Central memory CD4-positive, alpha-beta T cell (primary cell): ENCODE measurements at places on chromosomes 12 and 14.

- DNase-seq: no peak
These were observed 60.2 kb upstream of the FERMT2 start for GRCh38 chr14:53011053-53011462.

- no peak for DNase-seq
These were observed 1.4 kb downstream of the BICDL1 start for GRCh38 chr12:119990382-119990874.

DNA sequence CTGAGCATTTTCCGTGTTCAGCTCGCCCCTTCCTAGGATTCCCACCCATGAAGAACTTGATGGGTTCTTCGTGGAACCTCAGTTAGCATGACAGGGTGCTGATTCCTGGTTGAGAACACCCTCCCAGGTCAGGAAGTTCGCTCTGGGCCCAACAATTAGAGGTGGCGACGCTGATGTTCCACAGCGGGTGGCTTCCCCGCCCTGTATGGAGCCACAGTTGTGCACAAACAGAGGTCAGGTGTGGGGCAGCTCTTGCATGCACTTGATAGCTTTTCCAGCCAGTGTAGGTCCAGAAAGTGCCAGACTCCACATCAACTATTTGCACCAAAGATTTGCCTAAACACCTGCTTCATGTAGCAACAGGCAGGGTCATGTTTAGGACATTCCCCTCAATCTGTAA is 788.2 kb downstream of the MED13L start:
- DNase-seq: no peak

GRCh38 chr12:15274561-15274967 is 47.7 kb upstream of the PTPRO start:
- no peak for DNase-seq

DNA sequence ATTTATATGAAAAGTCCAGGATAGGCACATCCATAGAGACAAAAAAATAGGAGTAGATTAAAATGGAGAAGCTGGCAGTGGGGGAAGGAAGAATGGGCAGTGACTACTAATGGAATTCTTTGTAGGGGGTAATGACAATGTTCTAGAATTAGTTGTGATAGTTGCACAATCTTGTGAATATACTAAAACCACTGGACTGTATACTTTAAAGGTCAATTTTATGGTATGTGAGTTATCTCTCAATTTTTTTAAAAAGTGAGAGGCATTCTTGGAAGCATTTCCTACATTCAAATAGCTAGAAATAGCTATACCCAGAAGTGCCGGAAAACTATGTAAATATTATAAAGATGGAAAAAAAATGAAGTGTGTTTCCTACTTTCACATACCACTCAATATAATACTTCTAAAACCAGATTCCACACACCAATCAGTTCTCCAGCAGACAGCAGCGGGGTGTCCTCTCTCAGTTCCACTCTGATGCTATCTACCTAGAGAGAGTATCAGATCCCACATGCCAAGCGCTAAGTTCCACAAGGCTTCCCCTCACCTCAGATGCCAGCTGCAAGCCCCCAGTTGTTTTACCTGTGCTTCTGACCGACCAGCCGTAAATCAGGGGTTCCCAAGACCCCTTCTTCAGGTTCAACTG is 41.7 kb upstream of the NID2 start:
- no peak for DNase-seq

DNA sequence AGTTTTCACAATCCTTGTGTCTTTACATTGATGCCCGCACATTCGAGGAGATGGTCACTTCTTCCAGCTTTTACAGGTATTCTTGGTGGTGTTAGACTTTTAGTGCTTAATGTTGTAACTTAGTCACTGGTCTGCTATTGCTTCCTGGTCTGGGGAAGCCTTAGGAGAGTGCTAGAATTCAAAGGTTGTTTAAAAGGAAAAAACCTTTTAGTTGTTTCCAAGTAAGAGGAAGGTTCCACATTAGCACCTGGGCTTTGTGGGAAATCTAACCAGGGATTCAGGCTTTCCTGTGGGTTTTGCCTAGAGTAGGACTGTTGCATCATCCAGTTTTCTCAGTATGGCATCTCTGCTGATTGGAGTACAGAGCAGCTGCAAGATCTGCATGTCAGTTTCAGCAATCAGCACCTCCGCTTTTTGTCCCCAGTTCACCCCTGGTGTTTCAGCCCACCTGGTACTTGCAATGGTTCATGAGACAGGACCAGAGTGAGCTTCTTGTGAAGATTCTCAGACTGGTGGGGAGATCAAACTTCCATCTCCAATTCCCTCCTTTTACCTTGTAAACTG is 44.0 kb upstream of the PLBD1 start:
- DNase-seq: no peak

DNA sequence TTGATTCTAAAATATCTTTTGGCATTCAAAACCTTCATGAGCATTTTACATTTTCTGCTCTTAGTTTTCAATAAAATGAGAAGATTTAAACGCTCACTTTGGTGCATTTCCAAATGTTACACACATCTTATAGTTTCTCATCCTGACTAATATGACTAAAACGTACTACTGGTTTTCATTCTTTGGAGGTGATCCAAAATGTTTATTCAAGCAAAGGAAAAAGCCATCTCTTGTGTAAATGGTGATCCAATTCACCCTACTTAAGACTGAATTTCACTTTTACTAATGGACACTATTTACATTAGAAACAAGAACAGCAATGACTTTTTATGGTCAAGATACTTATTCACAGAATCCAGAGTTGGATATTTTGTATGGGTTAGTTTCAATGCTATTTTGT is 86.6 kb downstream of the KITLG start:
- no peak for DNase-seq

- DNase-seq: no peak
These were observed 39.1 kb downstream of the TSPAN9 start for GRCh38 chr12:3116106-3116844.

DNA sequence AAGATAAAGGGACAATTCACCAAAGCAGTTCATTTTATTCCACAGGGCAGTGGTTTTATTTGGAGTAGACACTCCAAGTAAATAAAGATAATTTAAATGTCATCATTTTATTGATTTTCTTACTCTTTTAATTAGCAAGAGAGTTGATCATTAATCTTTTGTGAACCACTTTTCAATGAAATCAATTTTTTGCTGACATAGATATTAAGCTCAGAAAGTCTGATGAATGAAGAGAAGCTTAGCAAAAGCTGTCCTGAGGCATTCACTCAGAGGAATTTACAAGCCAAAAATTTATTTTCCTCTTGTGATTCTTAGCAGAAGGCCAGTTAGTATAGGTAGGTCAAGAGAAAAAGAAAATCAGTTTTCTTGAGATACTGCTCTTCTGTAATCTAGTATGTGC is 618.0 kb downstream of the CCER1 start:
- DNase-seq: no peak

DNA sequence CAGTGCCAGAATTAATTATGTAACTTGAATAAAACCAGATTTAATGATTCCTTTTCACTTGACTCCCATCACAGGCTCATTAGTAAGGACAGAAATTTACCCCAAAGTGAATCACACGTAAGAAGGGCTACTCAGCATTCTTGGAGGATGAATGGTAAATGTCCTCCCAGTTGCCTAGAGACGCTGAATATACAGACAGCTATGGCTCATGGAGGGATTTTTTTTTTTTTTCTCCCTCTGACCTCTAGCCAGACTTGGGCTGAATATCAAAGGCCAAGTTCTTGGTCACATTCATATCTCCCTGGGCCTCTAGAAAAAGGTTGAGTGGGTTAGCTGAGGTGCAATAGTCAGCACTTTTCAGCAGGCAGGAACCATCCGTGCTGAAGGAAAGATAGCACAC is 77.5 kb downstream of the PHLDA1 start:
- DNase-seq: no peak

DNA sequence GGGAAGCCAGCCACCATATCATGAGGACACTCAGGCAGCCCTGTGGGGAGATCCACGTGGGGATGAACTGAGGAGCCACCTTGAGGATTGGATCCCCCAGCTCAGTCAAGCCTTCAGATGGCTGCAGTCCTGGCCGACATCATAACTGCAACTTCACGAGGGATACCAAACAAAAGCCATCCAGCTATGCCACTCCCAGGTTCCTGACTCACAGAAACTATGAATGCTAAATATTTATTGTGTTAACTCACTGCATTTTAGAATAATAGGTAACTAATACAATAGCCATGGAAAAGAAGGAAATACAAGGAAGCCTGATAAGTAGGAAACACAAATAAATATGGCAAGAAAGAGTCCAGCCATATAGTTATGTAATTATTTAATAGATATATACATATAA is 42.1 kb upstream of the FAM222A start:
- DNase-seq: no peak

DNA sequence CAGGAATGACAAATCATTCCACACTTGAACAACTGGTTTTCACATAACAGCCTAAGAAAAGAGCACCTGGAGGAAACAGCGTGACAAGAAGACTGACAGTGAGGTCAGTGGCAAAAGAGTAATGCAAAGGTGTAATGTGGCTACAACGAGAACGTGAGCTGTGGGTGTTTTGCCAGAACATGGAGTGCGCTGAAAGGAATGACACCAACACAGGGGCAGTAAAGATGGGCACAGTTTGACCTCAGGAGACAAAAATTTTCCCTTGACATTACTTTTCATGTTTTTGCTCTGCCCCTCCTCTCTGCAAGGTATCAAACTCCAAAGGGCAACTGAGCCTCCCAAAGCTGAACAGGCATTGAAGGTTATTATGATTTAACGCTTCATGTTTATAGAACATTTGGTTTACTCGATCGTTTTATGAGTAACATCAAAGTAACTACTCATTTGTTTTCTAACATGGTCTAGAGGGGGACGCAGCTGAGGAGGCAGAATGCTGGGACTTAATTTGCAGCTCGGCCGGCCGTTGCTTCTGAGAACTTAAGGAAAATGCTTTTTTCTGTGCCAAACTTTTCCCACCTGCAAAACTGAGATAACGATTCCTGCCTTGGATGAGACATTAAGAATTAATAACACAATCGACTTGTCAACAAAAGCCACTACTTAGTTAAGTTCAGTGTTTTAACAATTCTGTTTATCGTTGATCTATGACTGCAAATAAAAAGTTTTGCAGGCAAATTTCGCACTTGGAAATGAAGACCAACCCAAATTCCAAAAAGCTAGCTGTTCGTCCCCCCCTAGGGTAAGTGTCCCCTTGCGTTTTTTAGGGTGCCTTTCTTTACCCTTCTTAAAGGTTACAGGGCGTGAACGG is 954 bp downstream of the HAUS4 start:
- DNase-seq: no peak

GRCh38 chr12:75848431-75848925 is 183.1 kb downstream of the PHLDA1 start:
- no peak for DNase-seq
